Small intestine (tissue), 16 donors: ENCODE measurements at places on chromosomes 5 and 9.

DNA sequence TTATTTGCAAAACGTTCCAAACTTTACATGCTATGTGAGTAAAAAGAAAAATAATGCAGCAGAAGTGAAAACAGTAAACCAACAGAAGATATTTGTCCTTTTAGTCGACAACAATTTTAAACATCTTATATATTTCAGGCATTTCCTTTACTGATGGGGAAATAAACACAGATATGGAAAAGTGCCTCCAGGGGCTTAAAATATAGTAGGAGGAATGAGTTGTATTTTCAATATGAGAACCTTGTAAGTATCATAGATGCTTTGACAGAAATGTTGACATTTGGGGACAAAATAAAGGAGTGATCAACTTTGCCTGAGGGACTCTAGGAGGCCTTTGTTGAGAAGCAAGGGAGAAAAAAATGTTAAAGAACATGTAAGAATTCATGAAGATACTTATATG, 1043.5 kb downstream of the CDH12 start:
- DNase-seq: no peak
- H3K27ac ChIP-seq: no peak overlapping the region
- H3K36me3 ChIP-seq: no peaks in the 10 kb centered on the region
- no peak overlapping the region for H3K4me3 ChIP-seq
- H3K27me3 ChIP-seq: no peaks in the 10 kb centered on the region

GRCh38 chr5:135350536-135350935, 48.5 kb downstream of the MACROH2A1 start:
- no peaks in the 10 kb centered on the region for H3K27me3 ChIP-seq
- peaks cover 7% of the 10 kb centered on the region for H3K36me3 ChIP-seq
- no peak overlapping the region for H3K4me3 ChIP-seq

DNA sequence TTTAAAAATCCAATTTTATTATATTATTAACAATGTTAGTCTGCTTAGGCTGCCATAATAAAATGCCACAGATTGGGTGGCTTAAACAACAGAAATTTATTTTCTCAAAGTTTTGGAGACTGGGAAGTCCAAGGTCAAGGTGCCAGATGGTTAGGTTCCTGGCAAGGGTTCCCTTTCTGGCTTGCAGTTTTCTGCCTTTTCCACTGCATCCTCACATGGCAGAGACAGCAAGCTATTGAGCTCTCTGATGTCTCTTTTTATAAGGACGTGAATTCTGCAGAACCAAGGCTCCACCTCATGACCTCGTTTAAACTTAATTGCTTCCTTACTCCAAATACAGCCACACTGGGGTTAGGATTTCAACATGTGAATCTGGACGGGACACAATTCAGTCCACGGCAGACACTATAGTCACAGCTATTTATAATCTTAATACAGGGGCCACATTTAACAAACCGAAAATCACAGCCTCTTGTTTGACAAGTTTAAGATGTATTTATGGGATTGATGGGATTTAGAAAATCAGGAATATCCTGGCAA, 174.9 kb upstream of the PUM3 start:
- H3K27ac ChIP-seq: no peak overlapping the region
- H3K4me1 ChIP-seq: no peaks in the 10 kb centered on the region
- no peak for DNase-seq
- no peaks in the 10 kb centered on the region for H3K27me3 ChIP-seq

DNA sequence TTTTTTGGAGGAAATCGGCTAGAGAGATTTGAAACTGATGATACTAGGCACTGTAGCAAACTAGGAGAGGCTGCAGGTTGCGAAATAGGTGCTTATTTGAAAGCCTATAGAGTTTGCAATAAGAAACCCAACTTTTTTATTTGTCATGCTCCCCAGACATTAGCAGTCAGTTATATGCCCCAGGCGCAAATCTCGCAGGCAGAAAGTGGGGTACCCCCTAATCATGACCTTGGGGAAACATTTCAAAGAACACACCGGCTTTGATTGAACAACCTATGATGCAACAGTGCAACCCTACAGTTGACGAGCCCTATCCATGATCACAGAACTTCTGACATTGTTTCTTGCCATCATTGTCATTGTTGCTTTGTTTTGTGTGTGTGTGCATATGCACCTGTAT, 510.5 kb downstream of the RAB3C start:
- H3K4me1 ChIP-seq: no peaks in the 10 kb centered on the region
- H3K4me3 ChIP-seq: no peak overlapping the region
- no peak overlapping the region for H3K27ac ChIP-seq

- no peak for DNase-seq
- peaks cover 3% of the 10 kb centered on the region for H3K4me1 ChIP-seq
- H3K36me3 ChIP-seq: no peaks in the 10 kb centered on the region
- no peak overlapping the region for H3K27ac ChIP-seq
Observed at GRCh38 chr9:89956907-89957306, 352.1 kb downstream of the GADD45G start.

GRCh38 chr9:126842977-126843799, 17.3 kb upstream of the ZBTB34 start:
- H3K4me3 ChIP-seq: no peak overlapping the region
- peaks cover 5% of the 10 kb centered on the region for H3K4me1 ChIP-seq
- peaks cover 3% of the 10 kb centered on the region for H3K36me3 ChIP-seq
- peak overlapping the region; percentile 52 for H3K27ac ChIP-seq
- H3K27me3 ChIP-seq: no peaks in the 10 kb centered on the region

GRCh38 chr5:1441166-1441865, 3.9 kb downstream of the SLC6A3 start:
- peaks cover 45% of the 10 kb centered on the region for H3K27me3 ChIP-seq
- no peaks in the 10 kb centered on the region for H3K4me1 ChIP-seq
- no peaks in the 10 kb centered on the region for H3K36me3 ChIP-seq
- no peak for DNase-seq
- H3K4me3 ChIP-seq: no peak overlapping the region

- no peak overlapping the region for H3K4me3 ChIP-seq
- H3K27me3 ChIP-seq: no peaks in the 10 kb centered on the region
- DNase-seq: no peak
- H3K4me1 ChIP-seq: no peaks in the 10 kb centered on the region
Observed at GRCh38 chr5:58716713-58717112, 133.8 kb downstream of the RAB3C start.

DNA sequence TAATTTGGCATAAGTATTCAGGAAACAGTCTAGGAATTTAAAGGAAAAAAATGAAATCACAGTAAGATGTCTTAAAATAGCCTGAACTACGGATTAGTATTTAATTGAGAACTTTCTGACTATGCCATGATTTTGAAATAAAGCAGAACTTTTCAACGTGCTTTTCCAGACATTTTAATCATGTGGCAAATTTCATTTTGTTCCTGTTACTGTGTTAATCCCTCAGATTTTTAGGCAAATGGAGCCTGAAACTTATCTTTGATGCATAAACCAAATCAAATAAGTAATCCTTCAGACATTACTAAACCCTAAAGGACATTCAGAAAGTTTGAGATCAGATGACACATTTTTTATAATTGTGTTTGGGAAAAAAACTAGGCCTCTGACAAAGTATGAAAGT, 75.7 kb downstream of the FBN2 start:
- no peaks in the 10 kb centered on the region for H3K4me1 ChIP-seq
- no peak overlapping the region for H3K4me3 ChIP-seq
- no peak overlapping the region for H3K27ac ChIP-seq
- H3K27me3 ChIP-seq: no peaks in the 10 kb centered on the region
- no peaks in the 10 kb centered on the region for H3K36me3 ChIP-seq

DNA sequence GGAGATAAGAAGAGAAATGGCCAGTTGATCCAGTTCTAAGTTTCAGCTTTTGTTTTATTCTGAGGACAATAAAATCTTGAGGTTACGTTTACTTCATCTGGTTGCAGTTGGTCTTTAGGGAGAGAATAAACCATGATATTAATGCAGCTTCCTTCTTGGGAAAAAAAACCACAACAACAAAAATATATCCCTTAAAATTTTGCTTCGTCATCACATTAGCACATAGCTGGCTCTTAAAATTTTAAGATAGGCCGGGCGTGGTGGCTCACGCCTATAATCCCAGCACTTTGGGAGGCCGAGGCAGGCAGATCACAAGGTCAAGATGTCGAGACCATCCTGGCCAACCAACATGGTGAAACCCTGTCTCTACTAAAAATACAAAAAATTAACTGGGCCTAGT, 86.4 kb downstream of the EQTN start:
- DNase-seq: no peak
- no peak overlapping the region for H3K27ac ChIP-seq
- no peaks in the 10 kb centered on the region for H3K4me1 ChIP-seq
- H3K4me3 ChIP-seq: no peak overlapping the region
